ENCODE measurements at places on chromosomes 2 and 18.

DNA sequence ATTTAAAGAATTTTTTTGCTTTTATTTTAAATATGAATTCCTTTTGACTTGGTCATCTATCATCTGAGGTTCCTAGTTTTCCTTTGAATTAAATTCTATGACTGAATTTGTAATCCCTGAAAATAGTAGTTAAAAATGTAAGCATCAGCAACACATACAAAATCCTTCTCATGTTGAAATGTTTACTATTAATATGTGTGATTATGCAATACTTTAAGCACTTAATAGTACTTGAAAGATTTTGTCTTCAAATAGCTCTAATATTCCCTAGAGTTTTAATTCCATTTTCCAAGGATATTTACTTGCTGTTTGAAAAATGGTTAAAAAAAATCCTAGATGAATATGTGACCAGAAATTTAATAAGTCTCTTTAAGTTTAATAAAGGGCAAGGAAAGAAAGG, 26.6 kb upstream of the SPATS2L start:
- DNase-seq, result no peak

DNA sequence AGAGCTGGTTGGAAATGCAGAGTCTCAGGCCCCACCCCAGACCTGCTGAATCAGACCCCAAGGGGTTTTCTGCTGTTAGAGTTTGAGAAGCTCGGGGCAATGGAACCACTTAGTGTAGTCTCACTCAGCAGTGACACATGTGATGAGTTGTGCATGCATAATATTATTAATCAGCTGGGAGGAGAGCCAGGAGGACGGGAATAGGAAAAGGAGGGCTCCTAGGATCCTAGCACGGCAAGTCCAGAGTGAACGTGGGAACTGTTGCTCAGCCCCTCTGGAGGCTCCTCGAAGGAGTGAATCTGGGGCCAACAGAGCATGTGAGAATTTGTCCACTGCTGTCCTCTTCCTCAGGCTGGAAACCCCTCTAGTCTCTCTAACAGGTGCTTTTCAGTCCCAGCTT, 87.1 kb downstream of the HS1BP3 start:
- DNase-seq, result no peak

GRCh38 chr2:104332731-104333130, 521.2 kb upstream of the POU3F3 start:
- no peak for DNase-seq

DNA sequence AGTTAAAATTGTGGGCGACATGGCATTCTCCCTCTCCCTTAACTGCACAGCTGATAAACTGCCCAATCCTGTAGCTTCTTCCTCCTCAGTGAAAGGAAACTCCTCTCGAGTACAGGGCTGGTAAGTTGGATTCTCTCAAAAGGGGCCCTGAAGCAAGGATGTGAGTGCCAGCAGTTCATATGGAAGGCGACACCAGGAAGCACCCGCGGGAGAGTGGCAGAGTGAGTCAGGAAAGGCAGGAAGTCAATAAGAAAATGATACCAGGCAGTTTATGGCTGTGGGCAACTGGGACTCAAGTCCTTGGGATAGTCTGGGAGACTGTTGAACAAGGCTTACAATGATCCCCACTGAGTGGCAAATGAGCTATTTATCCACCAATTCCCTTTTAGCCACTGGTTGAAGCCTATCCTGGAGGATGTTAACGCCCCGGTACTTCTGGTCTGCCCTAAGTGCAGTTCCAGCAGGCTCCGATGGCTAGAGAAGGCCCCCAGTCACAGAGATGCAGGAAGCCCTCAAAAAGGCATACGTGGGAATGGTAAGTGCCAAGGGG, 34.8 kb downstream of the ABHD3 start:
- no peak for DNase-seq

DNA sequence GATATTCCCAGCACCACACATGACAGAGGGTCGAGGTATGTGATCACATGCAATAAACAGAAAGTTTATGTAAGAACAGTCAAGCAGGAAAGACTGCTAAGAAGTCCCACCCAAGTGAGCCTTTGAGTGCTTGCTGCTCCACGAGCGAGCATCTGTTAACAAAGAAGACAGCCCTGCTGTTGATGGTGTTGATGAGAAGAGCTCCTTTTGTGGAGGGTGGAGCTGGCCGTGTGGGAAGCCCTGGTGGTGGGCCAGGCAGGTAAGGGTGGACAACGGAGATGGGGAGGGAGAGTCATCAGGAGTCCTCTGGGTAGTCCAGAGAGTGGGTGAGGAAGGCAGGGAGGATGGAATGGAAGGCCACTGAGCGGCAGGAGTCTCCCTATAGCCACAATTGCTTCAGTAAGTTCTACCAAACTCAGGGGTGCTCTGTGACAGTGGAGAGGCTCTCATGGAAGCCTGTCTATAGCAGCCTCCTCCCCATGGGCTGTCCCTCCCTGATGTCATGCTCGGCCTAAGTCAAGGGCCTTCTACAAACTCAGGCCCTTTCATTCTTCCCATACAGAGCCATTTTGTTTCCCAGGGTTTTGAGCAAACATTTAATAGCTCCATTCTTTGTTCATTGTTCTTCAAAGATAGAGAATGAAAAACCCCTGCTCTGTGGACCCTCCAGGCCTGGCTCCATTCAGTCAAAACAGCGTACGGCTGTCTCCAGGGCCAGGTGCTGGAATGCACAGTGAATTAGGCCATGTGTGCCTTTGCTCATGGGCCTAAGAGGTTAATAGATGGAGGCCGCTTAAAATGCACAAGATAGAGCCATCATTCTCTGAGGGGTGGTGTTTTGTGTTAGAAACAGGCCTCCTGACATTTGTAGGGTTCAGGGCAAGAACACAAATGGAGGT, 494.2 kb upstream of the RAB6C start:
- DNase-seq, result no peak

- DNase-seq, result no peak
Observed at GRCh38 chr18:4691836-4692235, 236.7 kb upstream of the DLGAP1 start.

DNA sequence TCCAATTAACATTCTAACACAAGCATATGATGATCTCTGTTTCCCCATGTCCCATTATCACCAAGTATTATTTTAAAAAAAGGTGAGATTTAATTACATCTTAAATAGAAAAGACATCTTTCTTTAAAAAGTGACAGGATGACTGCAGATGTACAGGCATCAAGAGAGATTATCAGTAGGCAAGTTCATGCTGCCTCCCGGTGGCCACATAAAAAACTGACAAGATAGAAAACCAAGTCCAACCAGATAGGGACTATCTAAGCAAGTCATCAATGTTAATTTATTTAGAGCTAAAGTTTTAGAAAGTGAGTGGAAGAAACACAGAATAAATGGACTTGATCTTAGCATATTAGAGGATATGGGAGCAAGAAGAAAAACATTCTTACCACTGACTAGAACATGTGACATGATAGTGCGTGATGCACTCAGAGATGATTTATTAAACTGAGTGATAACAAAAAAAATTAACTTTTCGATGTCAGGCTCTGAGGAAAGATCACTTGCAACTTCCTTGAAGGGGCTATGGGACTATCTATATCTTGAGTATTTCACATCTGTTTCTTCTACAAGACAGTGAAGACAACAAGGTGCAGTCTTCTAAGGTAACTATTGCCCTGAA, 5.4 kb upstream of the TDRD15 start:
- DNase-seq, result peak; percentile 12

DNA sequence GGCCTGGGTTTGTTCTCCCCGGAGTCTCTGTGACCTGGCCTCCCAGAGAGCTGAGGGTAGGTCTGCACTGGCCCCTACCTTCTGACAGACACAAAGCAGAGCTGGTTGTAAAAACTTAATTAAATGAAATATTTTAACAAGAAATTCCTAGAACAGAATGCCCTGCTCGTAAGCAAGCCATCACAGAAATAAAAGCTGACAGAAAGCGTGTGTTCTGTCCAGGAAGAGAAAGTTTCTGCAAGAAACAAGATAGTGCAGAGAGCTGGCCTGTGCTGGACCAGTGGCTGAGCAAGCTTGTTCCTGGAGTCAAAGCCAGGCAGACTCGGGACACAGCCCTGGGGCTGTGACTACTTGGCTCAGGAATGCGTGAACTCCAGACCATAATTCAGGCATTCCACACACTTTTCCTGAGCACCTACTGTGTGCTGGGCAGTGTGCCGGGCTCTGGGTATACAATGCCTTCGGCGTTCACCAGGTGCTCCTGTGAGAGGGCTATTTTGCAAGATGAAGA, 51.6 kb downstream of the APOB start:
- no peak for DNase-seq

GRCh38 chr2:172953970-172954852, 121.4 kb upstream of the MAP3K20 start:
- no peak for DNase-seq

DNA sequence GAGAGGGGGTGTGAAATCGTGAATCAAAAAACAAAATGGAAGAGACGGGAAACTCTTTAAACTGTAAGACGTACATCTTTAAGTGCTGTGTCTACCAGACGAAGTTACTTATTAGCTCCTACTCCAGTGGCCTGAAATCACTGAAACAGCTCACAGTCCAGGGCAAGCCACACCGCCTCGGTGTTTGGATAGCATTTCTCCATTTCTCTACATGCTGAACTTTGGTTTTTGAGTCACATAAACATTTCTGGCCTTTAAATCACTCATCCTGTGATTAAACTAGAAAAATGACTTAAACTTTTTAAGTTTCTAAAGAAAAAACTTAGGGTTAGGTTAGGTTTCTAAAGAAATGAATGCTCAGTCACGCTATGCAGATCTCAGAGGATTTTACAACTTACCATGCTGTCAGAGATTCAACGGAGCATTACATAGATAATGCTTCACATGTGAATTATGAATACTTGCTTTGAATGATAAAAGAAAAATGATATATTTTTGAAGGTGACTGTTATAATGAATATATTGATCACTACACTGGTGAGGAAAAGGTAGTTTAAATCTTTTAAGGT, 138.4 kb downstream of the MBP start:
- DNase-seq, result no peak

DNA sequence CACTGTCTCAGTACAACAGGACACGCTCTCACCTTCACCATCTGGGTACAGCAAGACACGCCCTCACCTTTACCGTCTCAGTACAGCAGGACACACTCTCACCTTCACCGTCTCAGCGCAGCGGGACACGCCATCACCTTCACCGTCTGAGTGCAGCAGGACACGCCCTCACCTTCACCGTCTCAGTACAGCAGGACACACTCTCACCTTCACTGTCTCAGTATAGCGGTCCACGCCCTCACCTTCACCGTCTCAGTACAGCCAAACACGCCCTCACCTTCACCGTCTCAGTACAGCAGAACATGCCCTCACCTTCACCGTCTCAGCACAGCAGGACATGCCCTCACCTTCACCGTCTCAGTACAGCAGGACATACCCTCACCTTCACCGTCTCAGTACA, 109.9 kb upstream of the CTDP1 start:
- no peak for DNase-seq

Measured in CD4-positive, alpha-beta T cell treated with Interleukin-12 subunit alpha and Interleukin-12 subunit beta, for 1 hour (primary cell).